ENCODE measurements at places on chromosomes 4 and X.

- H3K36me3 ChIP-seq: no peaks in the 10 kb centered on the region
- no peak overlapping the region for H3K4me3 ChIP-seq
- no peaks in the 10 kb centered on the region for H3K4me1 ChIP-seq
- H3K27ac ChIP-seq: no peak overlapping the region
These were observed 107.5 kb upstream of the RPL34 start for GRCh38 chr4:108512615-108513505.

DNA sequence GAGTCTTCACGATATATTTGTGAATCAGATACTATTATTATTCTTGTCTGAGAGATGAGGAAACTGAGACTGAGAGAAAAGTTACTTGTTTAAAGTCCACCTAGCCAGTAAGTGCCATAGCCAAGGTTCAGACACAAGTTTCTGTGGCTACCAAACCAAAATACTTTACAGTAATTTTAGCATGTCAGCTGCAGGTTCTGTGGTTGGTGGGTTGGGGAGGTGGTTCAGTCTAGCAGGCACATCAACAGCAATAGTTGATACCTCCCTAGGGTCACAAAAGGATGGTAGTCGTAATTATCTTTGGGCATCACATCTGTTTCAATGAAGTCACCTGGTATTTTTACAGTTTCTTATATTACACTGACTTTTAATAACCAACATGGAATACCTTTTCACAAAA lies 35.6 kb upstream of the EDA2R start:
- no peaks in the 10 kb centered on the region for H3K36me3 ChIP-seq
- no peaks in the 10 kb centered on the region for H3K27me3 ChIP-seq
- no peaks in the 10 kb centered on the region for H3K4me1 ChIP-seq

DNA sequence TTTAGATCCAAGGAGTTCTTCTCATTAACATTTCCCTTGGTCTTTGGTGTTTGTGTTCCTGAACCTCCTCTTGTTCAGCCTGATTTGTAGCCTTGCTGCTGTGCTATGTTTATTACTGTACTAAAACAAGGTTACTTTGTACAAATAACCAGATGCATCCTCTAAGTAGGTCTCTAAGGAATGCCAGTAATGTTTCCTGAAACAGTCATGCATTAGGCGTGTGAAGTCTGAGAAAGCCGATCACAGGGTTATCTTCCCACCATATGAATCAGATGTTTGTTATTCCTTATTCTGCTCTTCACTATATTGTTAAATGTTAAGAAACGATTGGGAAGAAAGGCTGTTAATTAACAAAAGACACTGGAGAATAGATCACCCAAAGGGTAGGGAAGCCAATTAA lies 66.9 kb downstream of the GALNTL6 start:
- no peaks in the 10 kb centered on the region for H3K27me3 ChIP-seq
- no peak overlapping the region for H3K4me3 ChIP-seq
- H3K36me3 ChIP-seq: no peaks in the 10 kb centered on the region
- no peak for DNase-seq
- no peak overlapping the region for H3K27ac ChIP-seq

DNA sequence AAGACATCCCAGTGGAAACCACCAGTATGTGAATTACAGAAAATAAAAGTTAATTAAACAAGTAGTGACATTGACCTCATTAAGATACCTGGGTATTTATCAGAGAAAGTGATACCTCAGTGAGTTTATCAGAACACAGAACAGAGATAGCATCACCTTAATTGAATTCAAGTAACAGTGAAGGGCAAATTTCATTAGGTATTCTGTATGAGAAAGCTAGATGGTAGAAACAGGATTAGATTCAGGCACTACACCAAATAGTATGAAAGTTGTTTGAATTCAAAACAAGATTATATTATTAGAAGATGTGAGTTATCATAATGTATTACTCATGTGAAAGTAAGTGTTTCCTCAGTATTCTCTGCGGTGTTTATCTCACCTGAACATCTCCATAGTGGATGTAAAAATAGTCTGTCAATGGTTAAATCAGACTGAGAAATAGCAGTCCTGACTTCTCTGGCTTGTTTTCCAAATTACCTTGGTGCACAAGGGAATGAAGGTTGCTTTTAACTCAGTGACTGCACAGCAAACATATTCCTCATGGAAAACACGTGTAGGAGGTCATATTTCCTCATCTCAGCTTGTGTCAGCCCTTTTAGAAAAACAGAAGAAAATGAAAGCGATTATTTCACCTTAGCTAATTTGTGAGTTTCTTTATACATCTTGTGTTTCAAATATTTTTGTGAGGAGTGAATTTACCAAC lies 79.9 kb upstream of the PCDH18 start:
- H3K27ac ChIP-seq: no peak overlapping the region
- no peaks in the 10 kb centered on the region for H3K4me1 ChIP-seq
- H3K36me3 ChIP-seq: no peaks in the 10 kb centered on the region
- H3K4me3 ChIP-seq: no peak overlapping the region
- no peaks in the 10 kb centered on the region for H3K27me3 ChIP-seq
- DNase-seq: no peak

- no peaks in the 10 kb centered on the region for H3K36me3 ChIP-seq
- no peak for DNase-seq
- H3K4me1 ChIP-seq: peaks cover 4% of the 10 kb centered on the region
- H3K27me3 ChIP-seq: no peaks in the 10 kb centered on the region
- H3K4me3 ChIP-seq: no peak overlapping the region
- H3K27ac ChIP-seq: no peak overlapping the region
These were observed 7.7 kb upstream of the SLAIN2 start for GRCh38 chr4:48333587-48333986.

DNA sequence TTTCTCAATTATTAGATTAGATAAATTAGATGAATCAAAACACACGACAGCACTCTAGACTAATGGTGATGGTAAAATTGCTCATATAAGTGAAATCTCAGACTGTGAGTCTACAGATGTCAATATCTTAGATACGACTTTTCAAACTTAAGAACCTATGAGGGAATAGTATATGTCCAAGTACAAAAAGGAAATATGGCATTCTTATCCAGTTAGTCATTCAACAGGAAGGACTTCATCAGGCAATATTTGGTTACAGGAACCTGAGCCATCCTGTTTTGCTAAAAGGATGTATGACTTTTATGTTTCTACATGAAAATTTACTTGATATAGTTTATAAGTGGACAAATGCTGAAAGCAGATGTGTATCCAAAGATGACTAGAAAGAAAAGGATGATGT lies 107.0 kb downstream of the CT47B1 start:
- no peaks in the 10 kb centered on the region for H3K36me3 ChIP-seq
- DNase-seq: no peak
- H3K27me3 ChIP-seq: no peaks in the 10 kb centered on the region
- H3K27ac ChIP-seq: no peak overlapping the region
- peaks cover 3% of the 10 kb centered on the region for H3K4me1 ChIP-seq
- no peak overlapping the region for H3K4me3 ChIP-seq

- H3K4me1 ChIP-seq: no peaks in the 10 kb centered on the region
- no peak overlapping the region for H3K27ac ChIP-seq
- H3K27me3 ChIP-seq: no peaks in the 10 kb centered on the region
- H3K36me3 ChIP-seq: no peaks in the 10 kb centered on the region
- H3K4me3 ChIP-seq: no peak overlapping the region
These were observed 6.8 kb upstream of the OCIAD2 start for GRCh38 chr4:48913346-48913745.

DNA sequence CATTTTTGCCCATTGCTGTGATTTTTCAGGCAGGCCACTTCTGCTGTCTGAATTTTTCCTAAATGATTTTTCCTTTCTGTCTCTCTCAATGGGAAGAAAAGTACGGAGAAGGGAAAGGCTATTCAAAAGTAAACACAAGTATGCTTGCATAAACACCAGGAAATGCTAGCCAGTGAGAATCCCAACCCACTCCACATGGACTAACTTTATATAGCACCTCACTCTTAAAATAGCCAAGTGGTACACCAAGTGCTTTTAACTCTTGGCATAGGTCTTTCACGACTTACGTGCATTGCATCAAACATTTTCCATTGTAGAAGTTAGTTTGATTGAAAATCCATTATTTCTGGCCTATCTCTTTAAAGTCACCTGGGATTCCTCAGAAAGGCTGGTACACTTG lies 178.9 kb upstream of the SPANXN1 start:
- H3K27ac ChIP-seq: no peak overlapping the region
- no peaks in the 10 kb centered on the region for H3K4me1 ChIP-seq
- no peaks in the 10 kb centered on the region for H3K27me3 ChIP-seq

GRCh38 chr4:25076625-25077398 lies 46.1 kb upstream of the LGI2 start:
- no peak overlapping the region for H3K4me3 ChIP-seq
- no peaks in the 10 kb centered on the region for H3K36me3 ChIP-seq
- H3K4me1 ChIP-seq: no peaks in the 10 kb centered on the region

GRCh38 chrX:42098900-42099299 lies 175.5 kb upstream of the CASK start:
- no peak overlapping the region for H3K27ac ChIP-seq
- H3K27me3 ChIP-seq: no peaks in the 10 kb centered on the region
- H3K36me3 ChIP-seq: no peaks in the 10 kb centered on the region
- DNase-seq: no peak

DNA sequence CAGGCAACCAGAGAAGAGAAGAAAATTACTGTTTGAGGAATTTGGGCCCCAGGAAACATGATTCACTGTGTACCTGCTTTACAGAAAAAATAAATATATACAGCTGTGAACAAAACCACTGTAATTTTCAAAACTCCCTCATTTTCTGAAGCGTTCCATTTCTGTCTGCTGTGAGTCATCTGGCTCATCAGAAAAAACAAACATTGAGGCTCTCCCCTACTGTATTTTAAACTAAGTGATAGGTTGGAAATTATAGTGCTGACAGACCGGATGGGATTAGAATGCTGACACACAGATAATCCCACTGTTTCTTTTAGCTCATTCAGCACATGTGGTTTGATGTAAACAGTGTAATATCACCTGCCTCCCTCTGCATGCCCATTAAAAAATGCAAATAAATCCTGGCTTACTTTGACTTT lies 847.0 kb downstream of the TRIML1 start:
- H3K4me1 ChIP-seq: no peaks in the 10 kb centered on the region
- no peak overlapping the region for H3K4me3 ChIP-seq
- no peak overlapping the region for H3K27ac ChIP-seq
- DNase-seq: no peak
- H3K36me3 ChIP-seq: no peaks in the 10 kb centered on the region
- no peaks in the 10 kb centered on the region for H3K27me3 ChIP-seq

DNA sequence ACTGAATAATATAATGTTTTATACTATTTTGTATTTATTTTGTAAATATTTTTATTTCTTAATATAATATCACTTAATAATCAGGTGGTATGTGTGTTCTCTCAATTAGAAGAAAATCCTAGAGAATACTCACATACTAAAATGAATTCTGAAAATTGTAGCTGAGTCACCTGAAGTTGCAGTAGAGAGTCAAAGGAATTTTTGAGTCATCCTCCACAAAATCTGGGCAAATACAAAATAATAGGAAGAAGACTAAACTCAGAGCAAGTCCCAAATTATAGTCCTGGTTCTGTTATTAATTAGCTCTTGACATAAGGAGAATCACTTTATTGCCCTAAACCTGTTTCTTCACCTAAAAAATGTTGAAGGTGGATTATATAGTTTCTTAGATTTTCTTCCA lies 57.8 kb downstream of the SPATA4 start:
- DNase-seq: no peak
- H3K36me3 ChIP-seq: no peaks in the 10 kb centered on the region
- H3K27me3 ChIP-seq: no peaks in the 10 kb centered on the region
- no peak overlapping the region for H3K4me3 ChIP-seq
- H3K4me1 ChIP-seq: no peaks in the 10 kb centered on the region

DNA sequence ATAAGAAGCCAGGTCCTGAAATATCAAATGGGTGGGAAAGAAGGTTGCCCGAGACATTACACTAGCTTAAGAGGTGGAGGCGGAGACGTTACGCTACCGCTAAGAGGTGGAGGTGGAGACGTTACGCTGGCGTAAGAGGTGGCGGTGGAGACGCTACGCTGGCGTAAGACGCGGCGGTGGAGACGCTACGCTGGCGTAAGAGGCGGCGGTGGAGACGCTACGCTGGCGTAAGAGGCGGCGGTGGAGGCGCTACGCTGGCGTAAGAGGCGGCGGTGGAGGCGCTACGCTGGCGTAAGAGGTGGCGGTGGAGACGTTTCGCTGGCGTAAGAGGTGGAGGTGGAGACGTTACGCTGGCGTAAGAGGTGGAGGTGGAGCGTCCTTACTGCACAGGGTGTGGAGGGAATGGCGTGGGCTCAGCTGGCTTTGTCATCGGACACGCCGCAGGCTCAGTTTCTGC lies 12.8 kb downstream of the CYP4V2 start:
- H3K36me3 ChIP-seq: peaks cover 38% of the 10 kb centered on the region
- H3K27ac ChIP-seq: peak overlapping the region; percentile 19
- DNase-seq: no peak
- no peaks in the 10 kb centered on the region for H3K4me1 ChIP-seq
- no peaks in the 10 kb centered on the region for H3K27me3 ChIP-seq

- no peaks in the 10 kb centered on the region for H3K27me3 ChIP-seq
- peaks cover 4% of the 10 kb centered on the region for H3K4me1 ChIP-seq
- no peak overlapping the region for H3K27ac ChIP-seq
- no peak for DNase-seq
- no peaks in the 10 kb centered on the region for H3K36me3 ChIP-seq
- peak overlapping the region; percentile 60 for H3K4me3 ChIP-seq
These were observed 255 bp downstream of the GYG2 start for GRCh38 chrX:2828959-2829411.

GRCh38 chrX:38086451-38087215 lies 80.3 kb downstream of the SYTL5 start:
- no peak for DNase-seq
- H3K27ac ChIP-seq: no peak overlapping the region

DNA sequence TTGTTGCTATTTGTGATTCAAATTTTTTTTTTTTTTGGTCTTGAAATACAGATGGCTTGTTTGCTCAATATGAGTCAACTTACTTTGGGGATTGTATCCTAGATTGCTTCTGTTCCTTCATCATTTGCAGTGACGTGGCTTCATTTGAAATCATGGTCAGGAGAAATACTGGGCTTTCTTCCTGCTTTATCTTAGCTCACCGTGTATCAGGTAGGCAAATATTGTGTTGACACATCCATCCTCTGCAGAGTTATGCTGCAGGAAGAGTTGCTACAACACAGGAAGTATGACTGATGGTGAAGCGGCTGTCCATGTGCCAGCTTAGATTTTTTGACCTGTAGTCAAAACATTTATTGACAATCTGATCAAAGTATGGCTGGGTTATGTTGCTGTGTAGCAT lies 232.2 kb downstream of the C4orf33 start:
- H3K27me3 ChIP-seq: no peaks in the 10 kb centered on the region
- no peak for DNase-seq
- H3K27ac ChIP-seq: no peak overlapping the region
- no peaks in the 10 kb centered on the region for H3K4me1 ChIP-seq
- no peaks in the 10 kb centered on the region for H3K36me3 ChIP-seq

DNA sequence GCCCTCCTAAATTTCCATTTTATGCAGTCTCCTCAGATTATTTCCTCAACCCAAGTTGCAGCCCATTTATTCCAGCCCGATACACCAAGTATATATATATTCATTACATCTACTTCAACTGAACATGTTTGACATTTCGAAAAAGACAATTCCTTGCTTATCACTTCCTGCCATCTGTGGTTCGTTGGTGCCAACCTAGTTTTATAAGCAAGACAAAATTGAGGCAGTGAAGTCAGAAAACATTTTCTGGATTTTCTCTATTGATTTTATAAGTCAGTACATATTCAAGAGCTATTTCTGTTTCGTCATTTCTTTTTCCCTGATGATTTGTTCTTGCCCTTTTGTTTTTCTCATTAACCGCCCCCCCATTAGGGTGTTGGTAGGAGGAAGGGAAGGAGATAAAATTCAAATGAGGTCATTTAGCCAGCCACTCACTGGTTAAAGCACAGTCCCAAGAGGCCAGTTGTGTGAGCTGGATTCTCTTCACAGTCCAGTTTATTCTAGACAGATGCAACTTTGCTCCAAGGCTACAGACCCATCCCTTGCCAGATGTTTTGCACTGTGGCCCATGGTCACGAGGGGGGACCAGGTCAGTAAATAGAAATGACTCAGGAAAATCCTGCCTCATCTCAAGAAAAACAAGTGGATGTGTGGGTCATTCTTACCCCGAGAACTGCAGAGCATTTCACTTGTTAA lies 20.3 kb upstream of the VEGFD start:
- H3K36me3 ChIP-seq: no peaks in the 10 kb centered on the region
- DNase-seq: no peak

Measured in liver (tissue), 10 donors.